Stimulated activated CD4-positive, alpha-beta T cell treated with anti-CD3 and anti-CD28 coated beads, Interleukin-4, amount 100 ng/mL, for 1 hour (primary cell): ENCODE measurements at places on chromosomes 3 and 15.

DNA sequence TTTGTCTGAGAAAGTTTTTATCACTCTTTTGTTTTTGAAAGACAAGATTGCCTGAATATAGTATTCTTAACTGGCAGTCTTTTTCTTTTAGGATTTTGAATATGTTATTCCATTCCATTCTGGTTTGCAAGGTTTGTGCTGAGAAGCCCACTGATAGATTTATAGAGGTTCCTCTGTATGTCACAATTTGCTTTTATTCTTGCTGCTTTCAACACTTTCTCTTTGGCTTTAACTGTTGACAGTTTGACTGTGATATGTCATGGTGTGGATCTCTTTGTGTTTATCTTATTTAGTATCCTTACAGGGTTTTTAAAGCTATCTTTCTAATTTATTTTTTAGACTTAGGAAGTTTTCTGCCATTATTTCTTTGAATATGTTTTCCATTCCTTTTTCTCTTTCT is 331.2 kb upstream of the ATP11B start:
- DNase-seq: no peak

DNA sequence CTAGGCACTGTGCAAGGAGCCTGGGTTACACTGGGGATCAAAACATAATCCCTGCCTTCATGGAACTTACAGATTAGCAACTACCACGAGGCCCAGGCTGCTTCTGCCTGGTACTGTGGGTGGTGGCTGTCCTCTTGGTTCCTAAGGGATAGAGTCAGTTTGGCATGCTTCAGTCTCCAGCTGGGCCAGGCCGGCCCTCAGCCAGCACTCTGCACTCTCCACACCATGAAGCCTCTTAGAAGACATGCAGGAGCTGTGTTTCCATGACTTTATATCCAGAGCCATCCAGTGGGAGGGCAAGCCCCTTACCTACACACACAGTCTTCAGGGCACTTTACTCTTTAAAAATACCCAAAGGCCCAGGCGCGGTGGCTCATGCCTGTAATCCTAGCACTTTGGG is 54.4 kb downstream of the ATP1B3 start:
- no peak for DNase-seq

- no peak for DNase-seq
Measured at GRCh38 chr3:174810254-174810653, 48.9 kb upstream of the NAALADL2 start.

- no peak for DNase-seq
Measured at GRCh38 chr3:14640157-14640562, 11.4 kb upstream of the CCDC174 start.

- DNase-seq: no peak
Measured at GRCh38 chr15:40630313-40630712, 36.3 kb downstream of the KNL1 start.

- no peak for DNase-seq
Measured at GRCh38 chr3:133865136-133865855, 30.4 kb downstream of the RAB6B start.

GRCh38 chr15:50066202-50066601 is 52.8 kb downstream of the ATP8B4 start:
- no peak for DNase-seq

DNA sequence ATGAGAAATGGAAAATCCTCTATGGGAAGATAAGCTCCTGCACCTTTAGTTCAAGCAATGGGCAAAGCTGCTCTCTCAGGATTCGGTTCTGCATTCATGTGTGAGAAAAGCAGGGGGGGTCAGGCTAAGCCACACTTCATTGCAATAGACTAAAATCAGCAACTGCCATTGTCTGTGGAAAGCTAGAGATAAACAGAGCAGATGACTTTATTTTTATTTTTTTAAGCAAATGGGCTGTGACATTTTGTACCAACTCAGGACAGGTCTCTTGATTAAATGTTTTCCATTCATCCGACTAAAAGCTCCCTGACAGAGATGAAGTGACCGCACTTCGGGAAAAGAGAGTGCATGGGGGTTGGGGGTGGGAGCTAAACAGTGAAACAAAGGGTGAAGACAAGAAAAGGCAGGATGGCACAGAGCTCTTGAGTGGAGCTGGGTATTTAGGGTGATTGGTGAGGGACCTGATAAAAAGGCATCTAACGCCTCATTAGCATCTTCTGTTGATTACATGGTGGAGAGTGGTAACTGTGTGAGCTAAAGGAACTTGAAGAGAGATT is 987.4 kb downstream of the TUSC7 start:
- no peak for DNase-seq

- no peak for DNase-seq
Measured at GRCh38 chr3:103389356-103389755, 954.5 kb downstream of the ZPLD1 start.

DNA sequence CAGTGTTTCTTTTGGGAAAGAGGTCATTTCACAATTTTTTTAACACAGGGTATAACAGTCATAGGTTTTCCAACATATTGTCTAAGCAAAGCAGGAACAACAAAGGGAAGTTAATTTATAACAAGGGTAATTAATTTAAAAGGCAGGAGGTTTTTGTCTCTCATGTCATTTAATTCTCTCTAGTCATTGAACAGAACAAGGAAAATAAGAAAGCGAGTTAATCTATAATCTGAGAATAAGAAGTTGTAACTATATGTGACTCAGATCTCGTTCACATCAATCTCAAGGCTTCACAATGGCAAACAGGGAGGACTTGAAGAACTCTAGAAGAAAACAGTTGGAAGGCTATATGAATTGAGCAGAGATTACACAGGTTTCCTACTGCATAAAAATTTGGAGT is 579.8 kb upstream of the CCDC54 start:
- no peak for DNase-seq

- no peak for DNase-seq
Measured at GRCh38 chr3:15781131-15781530, 16.6 kb downstream of the ANKRD28 start.

GRCh38 chr3:73086071-73086494 is 24.6 kb downstream of the EBLN2 start:
- DNase-seq: peak; percentile 43

- DNase-seq: no peak
Measured at GRCh38 chr15:29990954-29991353, 91.8 kb upstream of the GOLGA8J start.

- no peak for DNase-seq
Measured at GRCh38 chr3:110623571-110623970, 448.0 kb upstream of the NECTIN3 start.

DNA sequence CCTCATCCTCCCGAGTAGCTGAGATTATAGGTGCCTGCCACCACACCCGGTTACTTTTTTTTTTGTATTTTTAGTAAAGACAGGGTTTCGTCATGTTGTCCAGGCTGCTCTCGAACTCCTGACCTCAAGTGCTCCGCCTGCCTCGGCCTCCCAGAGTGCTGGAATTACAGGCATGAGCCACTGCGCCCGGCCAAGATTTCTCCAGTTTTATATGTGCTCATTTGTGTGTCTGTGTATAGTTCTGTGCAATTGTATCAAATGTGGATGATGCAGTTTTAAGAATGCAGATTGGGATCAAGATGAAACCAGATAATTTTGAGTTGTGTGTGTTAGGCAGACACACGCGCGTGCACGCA is 68.3 kb downstream of the SLCO3A1 start:
- DNase-seq: no peak

- no peak for DNase-seq
Measured at GRCh38 chr3:139187648-139188047, 143.0 kb upstream of the PRR23C start.

GRCh38 chr15:67784856-67785430 is 40.4 kb upstream of the SKOR1 start:
- DNase-seq: no peak

DNA sequence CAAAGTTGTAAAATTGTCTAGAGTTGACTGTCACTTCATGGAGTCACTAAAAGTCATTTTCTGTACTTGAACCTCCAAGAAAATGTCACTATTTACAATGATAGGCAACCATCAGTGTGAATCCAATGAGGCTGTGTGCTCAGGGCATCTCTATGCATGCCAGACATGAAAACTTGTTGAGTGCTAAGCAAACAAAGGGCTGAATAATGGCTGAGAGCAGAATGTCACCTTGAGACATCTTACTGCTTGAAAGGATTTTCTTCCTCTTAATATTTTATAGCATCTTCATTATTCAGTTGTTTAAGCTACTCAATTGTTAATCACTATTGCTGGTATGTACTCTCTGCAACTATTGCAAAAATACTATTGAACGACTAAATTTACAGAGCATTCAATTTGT is 184.7 kb downstream of the PLCH1 start:
- DNase-seq: no peak

- DNase-seq: no peak
Measured at GRCh38 chr15:42707068-42707467, 29.9 kb downstream of the CDAN1 start.

DNA sequence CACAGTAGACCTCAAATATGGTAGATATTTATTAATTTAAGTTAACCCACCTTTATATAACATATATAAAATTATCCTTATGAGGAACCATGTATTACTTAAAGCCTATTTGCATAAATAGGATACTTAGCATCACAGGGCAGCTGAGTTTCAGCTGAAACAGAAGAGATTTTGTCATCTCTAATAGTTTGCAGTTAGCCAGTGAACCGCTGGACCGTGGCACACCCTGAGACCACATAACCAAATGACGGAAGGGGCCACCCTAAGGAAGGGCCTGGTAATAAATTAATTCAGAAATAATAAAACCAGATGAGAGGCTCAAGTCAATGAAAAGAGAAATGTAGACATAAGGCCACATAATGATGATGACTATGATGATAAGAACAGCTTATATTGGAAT is 107.7 kb downstream of the MYO5A start:
- no peak for DNase-seq

- DNase-seq: no peak
Measured at GRCh38 chr15:66004618-66005262, 135.4 kb downstream of the RAB11A start.
